Right cardiac atrium (tissue), 5 donors: ENCODE measurements at places on chromosomes 3 and 15.

DNA sequence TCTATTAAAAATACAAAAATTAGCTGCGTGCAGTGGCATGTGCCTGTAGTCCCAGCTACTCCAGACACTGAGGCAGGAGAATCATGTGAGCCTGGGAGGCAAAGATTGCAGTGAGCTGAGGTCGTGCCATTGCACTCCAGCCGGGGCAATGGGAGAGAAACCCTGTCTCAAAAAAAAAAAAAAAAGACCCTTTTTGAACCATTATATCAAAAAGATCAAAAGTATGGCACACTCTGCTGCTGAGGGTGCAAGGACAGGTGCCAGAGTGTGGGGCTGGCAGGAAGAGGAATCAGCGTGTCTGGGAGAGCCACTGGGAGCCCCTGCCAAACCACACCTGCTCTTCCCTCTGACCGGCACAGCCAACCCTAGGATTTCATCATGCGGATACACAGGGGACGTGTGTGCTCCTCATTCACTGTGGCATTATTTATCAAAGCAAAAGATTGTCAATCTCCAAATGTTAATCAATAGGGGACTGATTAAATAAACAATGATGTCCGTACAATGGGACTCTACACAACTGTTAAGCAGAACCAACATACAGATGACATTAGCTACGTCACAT is 147.3 kb upstream of the TLE3 start:
- no peak for DNase-seq

- no peak for DNase-seq
Measured at GRCh38 chr15:78343276-78344060, 3.3 kb downstream of the CRABP1 start.

DNA sequence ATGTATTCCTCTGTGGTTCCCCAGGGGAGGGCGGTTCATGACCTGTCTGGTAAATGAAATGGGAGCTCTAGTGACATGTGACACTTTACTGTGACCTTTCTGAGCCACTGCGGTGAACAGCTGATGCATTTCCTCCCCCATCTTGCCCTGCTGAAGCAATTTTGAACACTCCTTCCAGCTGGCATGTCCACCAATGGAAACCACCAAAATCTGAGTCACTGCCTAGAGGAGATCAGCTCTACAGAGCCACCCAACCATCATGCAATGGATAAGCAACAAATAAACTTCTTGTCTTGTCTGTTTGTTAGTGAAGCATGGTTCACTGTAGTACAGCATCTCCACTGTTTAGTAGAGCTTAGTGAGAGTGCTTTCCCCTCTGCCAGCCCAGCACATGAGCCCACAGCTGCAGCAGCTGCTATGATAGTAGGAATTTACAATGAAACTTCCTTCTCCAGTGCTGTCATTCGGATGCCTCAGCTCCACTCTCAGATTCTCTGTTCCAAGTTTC is 479.4 kb downstream of the NTRK3 start:
- DNase-seq = no peak

DNA sequence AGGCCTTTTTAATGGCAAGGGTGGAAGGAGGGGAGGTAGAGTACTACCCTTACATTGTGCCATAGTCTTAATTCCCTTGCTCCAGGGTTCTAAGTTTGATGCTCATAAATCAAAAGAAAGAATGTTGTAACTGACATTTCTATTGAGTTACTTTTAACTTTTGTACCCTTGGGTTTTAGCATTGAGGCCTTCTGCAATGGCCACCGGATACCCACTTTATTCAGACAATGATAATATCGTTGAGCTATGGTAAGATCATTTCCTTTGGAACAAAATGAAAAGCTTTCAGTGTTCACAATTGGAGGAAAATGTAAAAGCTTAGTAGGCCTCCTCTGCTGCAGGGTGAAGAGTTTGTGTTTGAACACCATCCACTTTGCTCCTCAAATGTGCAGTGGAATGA is 16.8 kb downstream of the CGNL1 start:
- no peak for DNase-seq

DNA sequence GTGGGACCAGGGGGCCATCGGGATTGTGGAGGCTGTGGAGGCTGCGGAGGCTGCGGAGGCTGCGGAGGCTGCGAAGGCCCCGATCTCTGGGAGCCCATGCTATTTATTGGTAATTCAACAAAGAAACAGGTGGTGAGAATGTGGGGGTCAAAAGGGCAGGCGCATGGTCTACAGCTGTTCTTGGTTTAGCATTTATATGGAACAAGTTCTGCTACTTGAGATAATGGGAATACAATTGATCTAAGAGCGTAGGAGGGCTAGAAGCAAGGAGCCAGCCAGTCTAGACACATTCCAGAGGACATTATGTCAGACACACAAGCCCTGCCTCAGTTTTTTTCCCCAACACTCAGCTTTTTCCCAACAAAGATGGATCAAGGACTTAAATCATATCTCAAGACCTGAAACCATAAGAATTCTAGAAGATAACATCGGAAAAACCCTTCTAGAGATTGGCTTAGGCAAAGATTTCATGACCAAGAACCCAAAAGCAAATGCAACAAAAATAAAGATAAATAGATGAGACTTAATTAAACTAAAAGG is 20.1 kb downstream of the C3orf80 start:
- DNase-seq = no peak
